NCI-H774 (cell line): ENCODE measurements at places on chromosomes 5 and 9.

GRCh38 chr9:15211815-15212495 lies 95.1 kb downstream of the TTC39B start:
- DNase-seq, result no peak

- DNase-seq, result no peak
These were observed 59.2 kb upstream of the ADAMTS2 start for GRCh38 chr5:179404321-179405053.

DNA sequence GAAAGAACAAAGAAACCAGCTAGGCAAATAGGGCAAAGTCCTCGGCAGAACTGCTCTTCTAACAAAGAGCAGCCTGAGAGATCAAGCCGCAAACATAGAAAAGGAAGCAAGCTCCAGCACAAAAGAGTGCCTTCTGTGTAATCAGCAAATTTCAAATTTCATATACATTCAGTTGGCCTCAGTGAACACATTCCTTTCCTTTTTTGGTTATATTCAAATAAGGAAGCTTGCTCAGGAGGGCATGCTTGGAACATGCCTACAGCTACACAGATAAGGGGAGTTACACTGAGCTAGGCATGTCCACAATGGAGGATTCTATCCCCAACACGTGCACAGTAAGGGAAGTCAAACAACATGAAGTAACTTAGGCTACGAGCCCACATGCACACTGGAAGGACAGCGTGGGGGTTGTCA lies 23.4 kb downstream of the IL33 start:
- no peak for DNase-seq

DNA sequence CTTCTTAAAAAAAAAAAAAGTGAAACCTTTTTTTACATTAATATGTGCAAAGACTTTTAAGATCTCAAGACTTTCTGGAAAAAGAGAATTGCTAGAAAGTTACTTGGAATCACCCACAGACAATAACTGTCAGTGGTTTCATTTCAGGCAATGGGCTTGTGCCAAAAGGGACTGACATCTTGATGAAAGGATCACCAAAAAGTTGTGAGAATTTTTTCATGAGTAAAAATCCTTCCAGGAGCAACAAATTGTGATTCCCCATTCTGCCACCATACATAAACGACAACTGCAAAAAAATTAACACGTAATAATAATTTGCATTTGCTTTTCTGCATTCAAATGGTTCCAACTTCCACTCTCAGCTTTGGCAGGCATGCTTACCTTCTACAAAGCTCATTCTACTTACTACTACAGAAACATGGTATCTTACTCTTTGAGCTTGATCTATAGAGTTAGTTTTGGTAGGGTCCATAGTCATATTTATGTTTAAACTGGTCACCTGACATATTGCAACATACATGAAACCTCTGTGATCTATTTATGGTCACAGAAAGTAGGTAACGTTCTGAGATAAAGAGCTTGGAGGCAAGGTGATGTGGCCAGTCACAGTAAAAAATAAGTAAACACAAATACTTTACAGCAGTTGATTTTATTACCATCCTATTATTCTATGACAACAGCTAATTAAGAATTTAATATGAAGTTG lies 3.0 kb downstream of the NREP start:
- DNase-seq, result no peak

DNA sequence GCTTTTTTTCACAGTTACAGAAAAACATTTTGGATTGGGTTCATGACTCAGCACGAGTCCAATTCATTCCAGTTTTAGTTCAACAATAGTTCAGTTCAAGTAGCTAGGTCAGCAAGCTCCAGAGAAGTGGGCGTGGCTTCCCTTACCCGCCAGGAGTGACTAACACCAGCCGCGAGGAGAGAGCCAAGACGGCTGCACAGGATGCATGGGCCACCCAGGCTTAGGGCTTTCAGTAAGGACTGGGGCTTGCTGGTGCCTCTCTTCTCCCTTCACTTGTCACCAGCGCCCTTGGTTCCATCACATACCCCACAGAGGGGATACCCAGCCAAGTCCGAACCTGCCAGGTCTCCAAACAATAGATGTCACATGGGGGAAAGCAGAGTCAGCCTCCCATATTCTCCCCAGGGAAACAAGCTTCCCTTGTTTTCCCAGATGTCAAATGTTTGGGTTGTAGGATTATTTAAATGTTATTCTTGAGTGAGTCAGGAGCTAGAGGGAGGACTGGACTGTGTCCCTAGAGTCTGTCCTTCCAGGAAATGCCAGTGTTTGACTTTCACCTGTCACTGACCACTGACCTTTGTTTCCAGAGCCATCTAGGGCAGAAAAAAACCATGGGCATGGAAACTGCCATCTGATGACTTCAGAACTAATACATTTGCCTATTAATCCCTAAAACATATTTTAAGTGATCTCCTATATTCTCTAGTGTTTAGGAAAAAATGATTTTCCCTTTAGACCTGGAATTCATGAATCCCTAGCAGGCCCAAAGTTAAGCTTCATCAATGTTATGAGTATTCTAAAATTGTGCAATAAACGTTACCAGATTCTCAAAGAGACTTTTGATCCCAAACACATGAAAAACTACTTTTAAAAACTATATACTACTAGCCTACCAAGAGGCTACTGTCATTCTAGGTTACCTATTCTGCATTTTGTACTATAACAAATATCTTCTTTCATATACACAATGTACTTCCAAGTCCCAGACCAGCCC lies 51.9 kb downstream of the NIPAL4 start:
- DNase-seq, result no peak

GRCh38 chr5:169106911-169107706 lies 193.8 kb downstream of the SLIT3 start:
- no peak for DNase-seq

DNA sequence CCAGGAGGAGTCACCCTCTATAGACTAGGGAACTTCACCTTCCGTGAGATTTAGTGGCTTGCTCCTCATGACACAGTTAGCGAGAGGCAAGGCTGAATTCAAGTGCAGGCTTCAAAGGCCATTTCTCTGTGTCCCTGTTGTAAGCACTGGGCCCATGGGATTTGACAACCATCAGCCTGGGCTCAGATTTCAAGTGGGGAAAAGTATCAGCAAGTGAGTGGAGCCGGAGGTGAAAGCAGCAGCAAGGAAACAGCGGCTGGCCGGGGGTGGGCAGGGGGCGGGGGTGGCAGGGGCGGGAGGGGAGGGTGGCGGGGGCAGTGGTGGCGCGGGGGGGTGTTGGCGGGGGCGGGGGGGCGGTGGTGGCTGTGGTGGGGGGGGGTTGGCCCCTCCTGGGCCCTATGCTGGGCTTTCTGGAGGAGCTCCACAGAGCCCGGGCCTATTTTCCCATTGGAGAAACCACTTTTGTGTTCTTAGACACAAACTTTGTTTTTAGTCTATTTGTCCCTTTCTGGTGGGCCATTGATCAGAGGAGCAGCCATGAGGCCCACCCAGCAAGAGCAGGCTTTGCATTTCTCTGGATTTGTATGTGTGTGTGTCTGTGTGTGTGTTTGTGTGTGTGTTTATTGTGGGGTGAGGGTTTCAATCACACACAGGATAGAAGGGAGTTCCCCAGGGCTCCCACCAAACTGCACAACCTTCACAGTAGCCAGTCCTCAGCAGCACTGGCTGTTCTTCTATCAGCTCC lies 165.4 kb upstream of the RAI14 start:
- no peak for DNase-seq

DNA sequence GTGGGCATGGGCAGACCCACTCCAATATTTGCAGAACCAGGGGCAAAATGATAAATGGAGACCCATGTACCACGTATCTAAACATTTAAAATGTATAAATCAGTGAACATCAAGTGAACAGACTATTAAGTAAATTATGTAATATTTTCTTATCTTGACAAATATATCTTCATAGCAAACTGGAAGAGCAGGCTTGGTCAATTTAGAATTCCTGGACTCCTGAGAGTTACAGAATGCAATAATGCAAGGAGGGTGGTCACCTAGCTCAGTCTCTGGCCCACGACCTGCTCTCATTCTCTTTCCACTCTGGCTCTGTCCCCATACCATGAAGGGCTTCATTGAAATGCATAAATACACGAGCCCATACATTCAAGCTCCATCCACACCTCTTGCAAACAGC lies 398.0 kb downstream of the ENC1 start:
- no peak for DNase-seq

GRCh38 chr9:136013116-136013515 lies 51.9 kb upstream of the UBAC1 start:
- no peak for DNase-seq

DNA sequence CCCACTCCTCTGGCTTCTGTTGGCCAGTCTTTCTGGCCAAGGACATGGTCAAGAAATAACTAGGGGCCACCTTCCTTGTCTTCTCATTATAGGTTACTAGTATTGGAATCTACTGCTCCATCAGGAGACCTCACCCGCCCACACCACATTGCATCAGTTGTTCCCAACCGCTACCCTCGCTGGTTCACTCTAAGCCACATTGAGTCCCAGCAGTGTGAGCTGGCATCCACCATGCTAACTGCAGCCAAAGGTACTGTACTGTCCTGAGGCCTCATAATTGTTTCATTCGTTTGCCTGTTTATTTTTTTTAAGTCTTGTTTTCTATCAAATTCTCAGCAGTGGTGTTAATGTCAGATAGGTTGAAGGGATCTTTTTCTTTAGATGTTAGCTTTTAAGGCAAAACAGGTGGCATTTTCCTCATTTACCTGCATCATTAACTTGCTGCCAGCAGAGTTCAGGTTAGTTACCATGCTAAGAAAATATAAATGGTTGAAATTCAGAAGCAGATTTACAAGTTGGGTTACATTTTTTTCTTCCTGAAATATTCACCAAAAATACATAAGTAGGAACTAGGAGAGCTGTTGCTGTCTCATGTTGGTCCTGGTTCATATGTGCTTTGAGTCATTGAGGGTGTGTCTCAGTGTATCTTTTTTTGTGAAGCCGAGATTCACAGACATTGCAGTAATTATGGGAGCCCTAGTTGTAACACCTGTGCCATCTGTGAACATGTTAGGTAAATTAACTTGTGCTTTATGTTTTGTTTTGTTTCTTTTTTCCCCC lies 206.9 kb downstream of the ZSWIM6 start:
- no peak for DNase-seq

- DNase-seq, result no peak
These were observed 24.7 kb upstream of the TNFSF8 start for GRCh38 chr9:114954956-114955582.

- no peak for DNase-seq
These were observed 48.6 kb downstream of the INIP start for GRCh38 chr9:112669326-112669725.

GRCh38 chr5:148559461-148559860 lies 94.9 kb downstream of the HTR4 start:
- DNase-seq, result no peak

GRCh38 chr5:85646641-85647040 lies 971.1 kb upstream of the COX7C start:
- DNase-seq, result no peak

GRCh38 chr5:150305095-150305494 lies 2.4 kb upstream of the ARSI start:
- no peak for DNase-seq

GRCh38 chr5:81748556-81748955 lies 2.3 kb downstream of the SSBP2 start:
- DNase-seq, result no peak

- DNase-seq, result no peak
These were observed 189.0 kb upstream of the PUM3 start for GRCh38 chr9:3032898-3033297.

- DNase-seq, result peak; percentile 65
These were observed 73.3 kb downstream of the INSYN2B start for GRCh38 chr5:169906745-169907649.

- no peak for DNase-seq
These were observed 103.0 kb upstream of the ERCC6L2 start for GRCh38 chr9:95772320-95773052.

GRCh38 chr5:172411484-172412072 lies 42.7 kb downstream of the SH3PXD2B start:
- no peak for DNase-seq

- no peak for DNase-seq
These were observed 46.6 kb upstream of the PRSS3 start for GRCh38 chr9:33748633-33749304.

GRCh38 chr9:108836781-108837180 lies 19.0 kb downstream of the ACTL7B start:
- DNase-seq, result no peak

DNA sequence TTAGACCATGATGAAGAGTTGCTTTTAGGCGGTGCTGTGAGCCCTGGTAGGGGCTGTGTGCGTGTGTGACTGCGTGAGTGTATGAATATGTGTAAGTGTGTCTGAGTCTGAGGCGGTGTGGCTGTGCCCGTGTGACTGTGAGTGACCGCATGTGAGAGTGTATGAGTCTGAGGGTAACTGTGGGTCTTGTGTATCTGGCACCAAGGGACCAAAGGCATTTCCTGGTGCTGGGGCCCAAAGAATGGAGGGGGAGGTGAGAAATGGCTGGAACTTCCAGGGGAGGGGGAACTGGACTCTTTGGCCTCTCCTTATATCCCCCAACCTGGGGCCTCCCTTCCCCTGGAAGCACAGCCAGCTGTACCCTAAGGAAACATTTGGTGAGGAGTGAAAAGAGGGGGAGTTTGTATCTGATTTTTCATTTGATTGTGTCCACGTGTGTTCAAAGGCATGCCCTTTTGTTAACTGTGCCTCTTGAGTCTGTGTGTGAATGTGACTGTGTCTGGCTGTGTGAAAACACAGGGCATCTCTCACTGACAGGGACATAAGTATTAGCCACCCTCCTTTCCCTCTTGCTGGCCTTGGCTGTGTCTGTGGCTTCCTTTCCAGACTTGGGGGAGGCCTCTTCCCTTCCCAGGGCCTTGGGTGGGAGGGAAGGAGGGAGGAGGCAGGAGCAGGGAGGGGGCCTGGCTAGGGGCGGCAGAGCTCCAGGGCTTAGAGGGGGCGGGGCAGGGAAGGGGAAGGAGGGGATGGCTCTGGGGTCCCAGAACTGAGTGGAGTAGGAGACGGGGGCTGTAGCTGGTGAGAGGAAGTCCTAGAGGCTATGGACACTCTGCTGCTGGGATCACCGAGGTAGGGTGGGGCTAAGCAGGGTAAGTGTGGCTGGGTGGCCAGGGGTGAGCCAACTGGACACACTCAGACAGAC lies 1.4 kb downstream of the IL11RA start:
- no peak for DNase-seq

- no peak for DNase-seq
These were observed 37.2 kb downstream of the GOLM1 start for GRCh38 chr9:86061972-86062739.

- DNase-seq, result no peak
These were observed 70.2 kb downstream of the FNBP1 start for GRCh38 chr9:129972816-129973215.

DNA sequence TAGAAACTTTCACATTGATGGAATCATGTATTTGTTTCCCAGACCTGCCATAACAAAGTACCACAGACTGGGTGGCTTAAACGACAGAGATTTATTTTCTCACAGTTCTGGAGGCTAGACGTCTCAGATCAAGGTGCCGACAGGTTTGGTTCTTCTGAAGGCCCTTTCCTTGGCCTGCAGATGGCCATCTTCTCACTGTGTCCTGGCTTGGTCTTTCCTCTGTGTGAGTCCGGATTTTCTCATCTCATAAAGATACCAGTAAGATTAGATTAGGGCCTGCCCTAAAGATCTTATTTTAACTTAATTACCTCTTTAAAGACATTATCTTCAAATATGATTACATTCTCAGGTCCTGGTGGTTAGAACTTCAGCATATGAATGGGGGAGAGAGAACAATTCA lies 5.8 kb downstream of the USP20 start:
- no peak for DNase-seq
